Heart right ventricle (tissue), 16 donors: ENCODE measurements at places on chromosomes 7 and 10.
A peak's percentile ranks its signal among the peaks of the same experiment; 100 is the strongest.

DNA sequence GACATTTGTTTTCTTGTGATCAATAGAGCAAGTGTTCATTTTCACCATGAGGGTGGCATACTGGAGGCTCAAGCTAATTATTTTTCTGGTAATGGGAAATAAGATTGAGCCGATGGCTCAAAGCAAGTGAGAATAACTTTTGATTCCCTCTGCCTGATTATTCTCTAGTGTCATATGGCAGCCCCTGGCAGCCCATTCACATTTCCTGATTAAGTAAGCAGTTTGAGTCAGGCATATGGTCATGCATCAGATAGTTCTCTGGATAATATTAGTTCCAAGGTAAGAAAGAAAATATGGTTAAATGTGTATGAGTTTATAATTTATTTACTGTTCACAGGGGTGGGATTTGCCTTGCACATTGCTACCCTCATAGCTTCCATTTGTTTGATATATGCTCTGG lies 109.2 kb downstream of the DYNC1I1 start:
- no peak overlapping the region for H3K4me3 ChIP-seq
- H3K36me3 ChIP-seq, result no peaks in the 10 kb centered on the region
- H3K27ac ChIP-seq, result no peak overlapping the region
- no peaks in the 10 kb centered on the region for H3K27me3 ChIP-seq

- peaks cover 13% of the 10 kb centered on the region for H3K36me3 ChIP-seq
- DNase-seq, result no peak
- no peak overlapping the region for H3K4me3 ChIP-seq
- peaks cover 60% of the 10 kb centered on the region for H3K4me1 ChIP-seq
- H3K27ac ChIP-seq, result peak overlapping the region; percentile 82
Observed at GRCh38 chr7:139682136-139683013, 95.4 kb downstream of the HIPK2 start.

DNA sequence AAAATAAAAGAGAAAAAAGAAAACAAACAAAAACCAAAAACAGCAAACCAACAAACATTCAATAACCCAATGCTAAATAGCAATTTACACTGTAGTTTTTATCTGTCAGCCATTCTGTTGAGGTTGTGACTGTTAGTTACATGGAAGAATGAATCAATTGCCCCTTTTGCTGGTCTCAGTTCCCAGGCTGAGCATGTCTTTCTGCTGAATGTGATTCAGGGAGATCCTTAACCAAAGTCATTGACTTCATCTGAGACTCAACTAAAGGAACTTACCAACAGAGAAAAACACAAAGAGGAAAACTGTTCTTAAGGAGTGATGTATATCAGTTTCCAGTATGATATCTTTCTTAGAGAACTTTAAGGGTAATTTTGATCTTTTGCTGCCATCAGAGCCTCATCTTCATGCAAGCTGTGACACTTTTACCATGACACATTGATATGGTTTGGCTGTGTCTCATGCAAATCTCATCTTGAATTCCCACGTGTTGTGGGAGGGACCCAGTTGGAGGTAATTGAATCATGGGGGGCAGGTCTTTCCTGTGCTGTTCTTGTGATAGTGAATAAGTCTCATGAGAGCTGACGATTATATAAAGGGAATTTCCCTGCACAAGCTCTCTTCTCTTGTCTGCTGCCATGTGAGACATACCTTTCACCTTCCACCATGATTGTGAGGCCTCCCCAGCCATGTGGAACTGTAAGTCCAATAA lies 469.8 kb downstream of the KIF20B start:
- no peaks in the 10 kb centered on the region for H3K4me1 ChIP-seq
- H3K27me3 ChIP-seq, result no peaks in the 10 kb centered on the region
- H3K27ac ChIP-seq, result no peak overlapping the region
- no peaks in the 10 kb centered on the region for H3K36me3 ChIP-seq
- no peak for DNase-seq
- no peak overlapping the region for H3K4me3 ChIP-seq

DNA sequence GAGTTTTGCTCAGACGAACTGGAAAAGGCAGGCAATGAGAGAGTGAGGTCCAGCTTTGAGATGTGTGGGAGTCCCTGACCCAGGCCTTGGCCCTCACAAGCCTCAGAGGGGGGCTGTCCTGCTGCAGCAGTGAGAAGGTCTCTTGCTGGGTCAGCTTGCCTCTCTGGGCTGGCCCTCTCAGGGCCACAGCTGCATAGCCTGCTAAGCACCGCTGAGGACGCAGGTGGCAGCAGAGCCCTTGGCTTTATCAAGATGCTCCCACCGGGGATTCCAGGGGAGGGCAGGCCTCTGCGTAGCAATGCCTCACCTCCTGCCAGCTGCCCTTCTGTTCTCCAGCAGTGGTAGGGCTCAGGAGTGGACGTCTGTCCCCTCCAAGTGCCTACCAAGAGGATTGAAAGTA lies 128.7 kb downstream of the COBL start:
- no peak overlapping the region for H3K4me3 ChIP-seq
- DNase-seq, result peak; percentile 47

- no peaks in the 10 kb centered on the region for H3K27me3 ChIP-seq
- H3K4me3 ChIP-seq, result no peak overlapping the region
- DNase-seq, result no peak
Observed at GRCh38 chr10:95254629-95255028, 36.2 kb downstream of the PDLIM1 start.

- DNase-seq, result no peak
- no peaks in the 10 kb centered on the region for H3K4me1 ChIP-seq
- H3K4me3 ChIP-seq, result no peak overlapping the region
- H3K27ac ChIP-seq, result no peak overlapping the region
- H3K27me3 ChIP-seq, result peaks cover 12% of the 10 kb centered on the region
Observed at GRCh38 chr7:6558837-6559236, 7.6 kb upstream of the GRID2IP start.

GRCh38 chr10:130040351-130040750 lies 70.3 kb downstream of the C10orf143 start:
- no peak overlapping the region for H3K27ac ChIP-seq
- no peak for DNase-seq
- no peaks in the 10 kb centered on the region for H3K4me1 ChIP-seq
- no peak overlapping the region for H3K4me3 ChIP-seq
- H3K36me3 ChIP-seq, result no peaks in the 10 kb centered on the region

DNA sequence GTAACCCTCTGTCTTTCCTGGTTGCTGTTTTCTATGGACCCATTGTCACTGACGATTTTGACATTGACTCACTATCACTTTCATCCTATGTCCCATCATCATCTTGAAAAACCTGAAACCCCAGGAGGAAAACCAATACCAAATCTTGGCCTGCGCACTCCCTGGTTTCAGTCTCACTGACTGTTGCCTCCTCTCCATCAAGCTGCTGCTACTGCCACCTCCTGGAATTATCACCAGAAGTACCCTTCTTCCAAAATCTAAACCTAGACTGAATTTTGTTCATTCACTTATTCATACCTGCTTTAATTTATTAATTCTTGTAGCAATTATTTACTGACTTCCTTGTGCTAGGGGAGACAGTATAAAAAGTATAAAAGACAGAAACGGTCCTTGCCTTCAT lies 44.5 kb upstream of the ACBD5 start:
- H3K36me3 ChIP-seq, result no peaks in the 10 kb centered on the region
- peak; percentile 26 for DNase-seq
- H3K4me3 ChIP-seq, result no peak overlapping the region
- H3K27me3 ChIP-seq, result no peaks in the 10 kb centered on the region
- no peaks in the 10 kb centered on the region for H3K4me1 ChIP-seq

DNA sequence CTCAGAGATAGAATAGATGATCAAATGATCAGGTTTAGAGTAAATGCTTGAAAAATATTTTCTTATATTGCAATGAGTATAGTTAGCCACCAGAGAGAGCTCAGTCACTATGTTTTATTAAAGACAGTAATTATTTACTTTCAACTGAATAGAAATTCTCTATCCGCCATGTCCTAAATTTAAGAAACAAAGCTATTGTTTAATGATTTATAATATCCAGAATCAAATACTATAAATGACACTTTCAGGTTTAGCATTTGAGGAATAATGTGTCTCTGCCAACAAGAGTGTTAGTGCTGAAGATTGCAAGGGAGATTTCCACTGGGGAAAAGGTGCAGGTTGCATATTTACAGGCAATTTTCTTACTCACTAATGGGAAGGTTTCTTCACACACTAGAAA lies 184.7 kb downstream of the DGKB start:
- H3K27me3 ChIP-seq, result no peaks in the 10 kb centered on the region
- no peaks in the 10 kb centered on the region for H3K36me3 ChIP-seq
- H3K4me1 ChIP-seq, result no peaks in the 10 kb centered on the region

GRCh38 chr10:95408983-95409873 lies 118.4 kb upstream of the PDLIM1 start:
- no peak for DNase-seq
- no peaks in the 10 kb centered on the region for H3K36me3 ChIP-seq
- peaks cover 72% of the 10 kb centered on the region for H3K4me1 ChIP-seq
- H3K27me3 ChIP-seq, result no peaks in the 10 kb centered on the region
- H3K27ac ChIP-seq, result peak overlapping the region; percentile 87

GRCh38 chr7:26034391-26034790 lies 117.6 kb upstream of the NFE2L3 start:
- H3K27ac ChIP-seq, result no peak overlapping the region
- peaks cover 12% of the 10 kb centered on the region for H3K27me3 ChIP-seq
- H3K4me1 ChIP-seq, result no peaks in the 10 kb centered on the region
- H3K4me3 ChIP-seq, result no peak overlapping the region
- DNase-seq, result no peak
- H3K36me3 ChIP-seq, result no peaks in the 10 kb centered on the region

GRCh38 chr7:112152186-112152585 lies 54.0 kb downstream of the DOCK4 start:
- H3K36me3 ChIP-seq, result no peaks in the 10 kb centered on the region
- peaks cover 26% of the 10 kb centered on the region for H3K4me1 ChIP-seq
- H3K27ac ChIP-seq, result no peak overlapping the region
- no peaks in the 10 kb centered on the region for H3K27me3 ChIP-seq

- no peaks in the 10 kb centered on the region for H3K27me3 ChIP-seq
- H3K4me3 ChIP-seq, result no peak overlapping the region
- H3K4me1 ChIP-seq, result no peaks in the 10 kb centered on the region
- H3K27ac ChIP-seq, result no peak overlapping the region
Observed at GRCh38 chr7:74214816-74215630, 5.2 kb downstream of the LAT2 start.

GRCh38 chr10:29392376-29393021 lies 103.6 kb downstream of the LYZL1 start:
- no peak overlapping the region for H3K27ac ChIP-seq
- no peak overlapping the region for H3K4me3 ChIP-seq
- no peaks in the 10 kb centered on the region for H3K27me3 ChIP-seq

GRCh38 chr10:96380821-96381220 lies 22.0 kb upstream of the OPALIN start:
- no peaks in the 10 kb centered on the region for H3K36me3 ChIP-seq
- H3K27ac ChIP-seq, result no peak overlapping the region
- no peak for DNase-seq
- no peak overlapping the region for H3K4me3 ChIP-seq
- peaks cover 21% of the 10 kb centered on the region for H3K4me1 ChIP-seq
- no peaks in the 10 kb centered on the region for H3K27me3 ChIP-seq

DNA sequence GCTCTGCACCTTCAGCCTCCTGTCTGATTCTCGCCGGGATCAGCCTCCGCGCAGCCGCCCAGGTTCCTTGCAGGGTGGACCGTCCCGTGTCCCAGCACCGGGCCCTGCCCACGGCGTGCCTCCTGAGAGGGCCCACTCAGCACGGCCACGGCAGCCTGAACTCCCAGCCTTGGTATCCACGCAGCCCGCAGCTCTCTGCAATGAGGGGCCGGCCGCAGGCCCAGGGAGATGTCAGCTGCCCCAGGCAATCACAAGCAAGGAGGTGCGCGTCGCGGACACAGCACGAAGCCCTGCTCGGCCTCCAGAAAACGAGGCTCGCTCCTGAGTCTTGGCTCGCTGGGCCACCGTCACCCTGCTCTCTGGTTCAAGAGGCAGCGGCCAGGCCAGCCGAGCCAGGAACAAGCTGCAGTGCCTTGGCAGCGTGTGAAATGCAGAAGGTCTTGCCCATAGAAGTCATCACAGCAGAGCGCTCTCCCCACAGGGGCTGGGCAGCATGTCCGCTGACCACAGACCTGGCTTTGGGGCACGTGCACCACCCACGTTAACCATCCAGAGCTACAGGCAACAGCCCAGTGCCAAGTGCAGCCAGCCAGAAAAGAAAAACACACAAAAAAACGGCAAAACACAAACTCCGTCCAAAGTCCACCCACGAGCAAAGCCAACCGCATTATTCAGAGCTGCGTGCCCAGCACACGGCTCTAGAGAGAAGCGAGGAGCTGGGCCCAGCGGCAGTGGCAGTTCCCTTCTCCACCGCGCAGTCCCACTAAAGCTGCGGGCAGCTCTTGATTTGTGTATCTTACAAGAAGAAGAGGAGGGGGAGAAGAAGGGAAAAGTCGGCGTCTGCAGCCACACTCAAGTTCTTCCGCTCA lies 13.9 kb downstream of the GPER1 start:
- no peaks in the 10 kb centered on the region for H3K4me1 ChIP-seq
- no peak for DNase-seq
- H3K36me3 ChIP-seq, result no peaks in the 10 kb centered on the region
- H3K27me3 ChIP-seq, result no peaks in the 10 kb centered on the region
- H3K4me3 ChIP-seq, result no peak overlapping the region
- H3K27ac ChIP-seq, result no peak overlapping the region

DNA sequence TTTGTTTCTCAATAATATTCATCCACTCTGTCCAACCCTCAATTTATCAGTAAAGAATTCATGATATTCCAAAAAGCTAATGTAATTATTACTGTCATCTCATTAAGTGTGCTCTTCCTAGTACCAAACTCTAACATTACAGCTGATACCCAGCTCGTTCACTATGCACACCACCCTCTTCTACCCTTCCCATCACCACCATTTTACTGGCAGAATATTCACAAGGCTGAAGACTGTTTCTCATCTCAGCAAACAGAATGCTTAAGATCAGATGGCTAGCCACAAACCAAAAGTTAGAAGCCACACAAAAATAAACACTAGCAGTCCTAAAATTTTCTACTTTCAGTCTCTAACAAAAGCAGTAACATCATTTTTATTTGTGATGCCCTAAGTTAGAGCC lies 121.5 kb downstream of the SRPK2 start:
- H3K36me3 ChIP-seq, result no peaks in the 10 kb centered on the region
- H3K4me1 ChIP-seq, result peaks cover 36% of the 10 kb centered on the region

DNA sequence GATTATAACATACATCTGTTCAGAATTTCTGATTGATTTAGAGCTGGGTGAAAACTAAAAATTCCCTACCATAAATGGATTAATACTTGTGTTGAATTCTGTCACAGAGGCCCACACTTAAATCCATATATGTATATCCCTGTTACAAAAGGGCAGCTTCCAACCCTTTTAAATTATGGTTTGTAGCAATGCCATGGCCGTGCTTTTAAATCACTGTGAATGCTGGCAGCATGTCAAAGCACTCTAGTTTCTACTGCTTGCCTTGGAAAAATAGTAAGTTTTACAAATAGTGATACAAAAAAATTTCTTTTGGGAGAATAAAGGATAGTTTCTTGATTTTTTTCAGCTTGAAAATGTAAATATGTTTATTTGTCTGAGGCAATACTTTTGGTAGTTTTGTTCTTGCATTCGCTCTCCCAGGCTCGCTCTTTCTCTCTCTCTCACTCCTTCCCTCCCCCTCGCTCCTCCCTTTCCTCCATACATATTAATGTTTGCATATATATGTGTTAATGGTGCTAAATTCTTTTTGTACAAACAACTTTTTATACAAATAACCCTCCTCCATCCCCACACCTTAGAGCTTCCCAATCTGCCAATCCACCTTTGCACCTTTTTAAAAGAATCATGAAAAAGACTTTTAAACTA lies 29.8 kb downstream of the TES start:
- DNase-seq, result no peak
- no peak overlapping the region for H3K4me3 ChIP-seq
- no peaks in the 10 kb centered on the region for H3K36me3 ChIP-seq
- H3K4me1 ChIP-seq, result peaks cover 9% of the 10 kb centered on the region

- no peaks in the 10 kb centered on the region for H3K27me3 ChIP-seq
- H3K4me3 ChIP-seq, result no peak overlapping the region
- no peak for DNase-seq
- H3K36me3 ChIP-seq, result peaks cover 61% of the 10 kb centered on the region
- no peak overlapping the region for H3K27ac ChIP-seq
Observed at GRCh38 chr10:77788496-77789010, 138.0 kb downstream of the DLG5 start.
